ENCODE measurements at places on chromosomes 7 and 10.

DNA sequence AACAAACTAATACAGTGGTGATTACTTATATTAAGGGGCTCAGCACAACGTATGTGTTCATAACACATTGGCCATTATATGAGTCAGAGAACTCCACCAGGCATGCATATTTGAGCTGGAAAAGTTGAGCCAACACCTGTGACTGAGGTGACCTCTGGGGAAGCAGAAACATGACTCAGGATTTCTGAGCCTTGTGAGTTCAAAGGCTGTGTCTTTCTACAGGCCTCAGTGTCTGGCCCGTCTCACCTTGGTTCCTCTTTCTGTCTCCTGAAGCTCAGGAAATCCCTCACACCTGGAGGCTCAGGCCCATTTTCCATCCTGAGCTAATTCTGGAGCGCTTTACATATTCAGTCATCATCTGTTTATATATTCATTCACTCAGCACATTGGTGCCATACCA is 230.9 kb upstream of the AGK start:
- no peak for DNase-seq

- no peak for DNase-seq
These were observed 141.3 kb downstream of the EPC1 start for GRCh38 chr10:32205670-32206069.

- DNase-seq = no peak
These were observed 38.8 kb downstream of the TBXAS1 start for GRCh38 chr7:139867847-139868246.

DNA sequence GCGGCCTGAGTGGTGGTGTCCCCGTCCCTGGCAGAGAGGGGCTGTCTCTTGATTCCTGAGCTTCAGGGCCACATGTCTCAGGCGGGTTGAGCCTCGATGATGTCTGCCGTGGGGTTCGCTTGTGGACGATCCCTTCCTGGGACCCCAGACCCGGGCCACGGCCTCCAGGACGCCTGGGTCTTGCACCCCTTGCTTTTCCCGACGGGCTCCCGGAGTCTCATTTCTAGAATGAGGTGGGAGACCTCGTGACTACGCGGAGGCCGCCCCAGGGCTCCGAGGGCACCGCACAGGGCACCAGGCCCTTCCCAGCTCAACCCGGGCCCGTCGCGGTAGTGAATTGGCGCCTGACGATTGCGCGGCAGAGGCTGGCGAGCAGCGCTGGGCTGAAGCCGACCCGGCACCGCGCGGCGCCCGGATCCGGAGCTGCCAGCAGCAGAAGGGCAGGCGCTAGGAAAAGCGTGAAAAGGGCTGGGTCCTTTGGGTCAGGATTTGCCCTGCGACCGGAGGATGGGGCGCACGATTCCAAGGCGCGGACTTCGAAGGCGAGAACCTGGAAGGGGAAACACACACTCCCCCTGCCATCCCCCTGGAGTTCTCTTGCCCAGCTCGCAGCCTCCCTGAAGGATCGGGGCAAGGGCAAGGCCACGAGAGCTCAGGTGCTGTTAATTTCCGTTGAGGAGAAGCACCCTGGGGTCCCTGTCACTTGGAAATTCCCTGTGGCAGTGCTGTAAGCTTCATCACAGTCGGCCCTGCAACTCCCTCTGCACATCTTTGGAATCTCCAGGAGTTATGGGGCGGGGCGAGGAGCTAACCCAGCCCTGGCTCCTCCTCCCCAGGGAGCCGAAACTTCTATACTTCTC is 15.5 kb downstream of the TLX1 start:
- no peak for DNase-seq

GRCh38 chr10:70629338-70629737 is 26.8 kb upstream of the PRF1 start:
- DNase-seq = no peak

DNA sequence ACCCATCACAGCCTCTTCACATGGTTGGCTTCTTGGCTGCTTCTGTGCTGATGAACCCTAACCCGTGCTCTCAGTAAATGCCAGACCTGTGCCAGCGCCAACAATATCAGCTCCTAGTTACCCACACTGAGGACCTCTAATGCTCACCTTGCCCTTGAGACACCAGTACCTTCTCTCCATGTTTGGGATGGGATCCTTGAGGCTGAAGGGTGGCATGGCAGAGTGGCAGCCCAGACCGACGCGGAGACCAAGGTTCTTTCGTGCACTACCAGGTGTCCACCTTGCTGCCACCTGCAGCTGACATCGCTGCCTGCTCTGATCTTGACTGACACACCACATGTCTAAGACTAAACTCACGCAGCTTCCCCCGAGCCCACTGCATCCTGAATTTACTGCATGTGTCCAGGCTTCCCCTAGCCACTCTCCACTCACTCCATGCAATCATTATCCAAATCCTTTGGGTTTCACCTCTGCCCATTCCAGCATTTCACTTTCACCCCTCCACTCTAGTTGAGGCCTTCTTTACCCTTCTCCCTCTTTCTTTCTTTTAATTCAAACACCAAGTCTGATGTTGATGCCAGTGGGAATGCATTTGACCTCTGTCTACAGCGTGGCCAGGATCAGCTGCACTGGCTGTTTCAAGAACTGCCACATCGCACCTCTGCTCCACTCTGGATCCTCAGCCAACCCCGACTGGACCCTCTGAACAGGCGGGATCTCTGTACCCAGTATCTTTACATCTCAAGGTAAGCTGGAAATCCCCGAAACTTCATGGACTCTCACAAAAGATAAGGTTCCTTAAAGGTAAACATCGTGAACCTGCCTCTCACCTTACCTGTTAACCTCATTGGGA is 294.9 kb downstream of the GLRX3 start:
- no peak for DNase-seq
